NCI-H1048 (cell line): ENCODE measurements at places on chromosomes 13 and 19.
A peak's percentile ranks its signal among the peaks of the same experiment; 100 is the strongest.

DNA sequence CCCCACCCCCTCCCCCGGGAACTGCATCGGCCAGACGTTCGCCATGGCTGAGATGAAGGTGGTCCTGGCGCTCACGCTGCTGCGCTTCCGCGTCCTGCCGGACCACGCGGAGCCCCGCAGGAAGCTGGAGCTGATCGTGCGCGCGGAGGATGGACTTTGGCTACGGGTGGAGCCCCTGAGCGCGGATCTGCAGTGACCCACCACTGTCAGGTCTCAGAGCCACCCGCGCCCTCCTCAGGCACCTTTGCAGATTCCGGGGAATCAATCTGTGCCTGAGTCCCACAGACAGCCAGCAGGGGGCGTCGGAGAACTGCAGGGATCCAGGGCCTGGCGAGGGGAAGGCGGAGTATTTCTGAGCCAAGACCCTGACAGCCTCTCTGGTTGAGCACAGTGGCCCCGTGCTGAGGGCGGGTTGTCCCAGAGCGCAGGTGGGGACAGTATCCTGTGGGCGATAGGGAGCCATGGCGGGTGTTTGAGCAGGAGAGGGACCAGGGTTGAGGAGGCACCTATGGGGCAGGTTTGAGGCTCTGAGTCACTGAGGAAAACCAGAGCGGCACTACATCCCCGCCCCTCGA, 30.4 kb upstream of the CYP4F8 start:
- peak; percentile 37 for DNase-seq

- DNase-seq = no peak
Observed at GRCh38 chr13:28606466-28606865, 52.5 kb upstream of the POMP start.

GRCh38 chr13:86051134-86052103, 252.2 kb upstream of the SLITRK6 start:
- DNase-seq = no peak

DNA sequence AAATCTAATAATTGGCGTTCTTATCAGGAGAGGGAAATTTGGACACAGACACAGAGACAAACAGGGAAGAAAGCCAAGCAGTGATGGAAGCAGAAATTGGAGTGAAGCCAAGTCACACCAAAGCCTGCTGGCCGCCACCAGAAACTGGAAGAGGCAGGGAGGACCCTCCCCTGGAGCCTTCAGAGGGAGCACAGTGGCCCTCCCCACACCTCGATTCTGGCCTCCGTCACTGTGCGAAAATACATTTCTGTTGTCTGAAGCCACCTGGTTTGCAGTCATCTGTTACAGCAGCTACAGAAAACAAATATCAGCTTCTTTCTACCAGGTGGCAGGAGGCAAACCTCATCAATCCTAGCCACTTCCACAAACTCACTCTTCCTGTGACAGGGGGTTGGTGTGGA, 8.3 kb upstream of the TLE6 start:
- no peak for DNase-seq

GRCh38 chr19:51729781-51730180, 6.0 kb upstream of the HAS1 start:
- no peak for DNase-seq

- DNase-seq = peak; percentile 92
Observed at GRCh38 chr19:39031368-39032062, 834 bp downstream of the FBXO27 start.

DNA sequence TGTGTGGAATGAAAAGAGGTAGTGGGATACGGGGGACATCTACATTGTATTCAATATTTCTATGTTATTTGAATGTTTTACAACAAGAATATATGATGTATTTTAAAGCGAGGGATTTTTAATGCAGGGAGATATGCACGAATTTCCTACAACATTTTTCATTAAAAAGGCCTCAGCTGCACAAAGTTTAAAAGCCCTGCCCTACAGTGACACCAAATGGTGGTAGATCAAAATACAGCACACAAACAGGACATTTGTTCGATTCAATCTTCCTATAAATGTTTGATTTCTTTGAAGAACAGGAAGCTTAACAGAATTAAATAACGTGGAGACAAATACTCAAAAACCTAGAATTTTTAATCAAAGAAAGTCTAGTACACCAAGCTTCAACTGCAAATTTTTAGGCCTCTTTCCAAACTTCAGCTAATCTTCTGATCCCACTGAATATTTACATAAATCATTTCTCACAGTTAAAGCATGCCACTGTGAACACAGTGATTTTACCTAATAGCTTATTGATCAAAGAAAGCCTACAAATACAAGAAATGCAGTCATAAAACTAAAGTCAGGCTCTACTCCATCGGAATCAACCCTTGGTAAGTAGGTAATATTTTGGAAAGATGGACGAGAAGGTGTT, 257.2 kb downstream of the DIAPH3 start:
- DNase-seq = no peak

GRCh38 chr19:10133596-10133995, 13.9 kb upstream of the EIF3G start:
- no peak for DNase-seq

DNA sequence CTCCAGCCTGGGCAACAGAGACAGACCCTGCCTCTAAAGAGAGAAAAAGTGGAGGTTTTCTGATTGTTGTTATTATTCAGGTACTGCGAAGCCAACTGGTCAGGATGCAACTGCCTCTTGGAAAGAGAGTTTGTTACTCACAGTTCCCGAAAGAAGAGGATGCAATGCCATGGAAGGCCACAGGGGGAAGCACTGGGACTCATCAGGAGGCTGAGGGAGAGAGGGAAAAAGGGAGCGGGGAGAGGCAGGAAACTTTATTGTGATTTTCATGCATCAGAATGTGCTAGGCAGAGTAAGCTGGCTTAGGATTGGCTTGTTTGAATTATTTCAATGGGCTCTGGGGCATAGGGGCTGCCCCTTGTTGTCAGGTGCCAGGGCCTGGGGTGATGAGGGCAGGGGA, 27.6 kb downstream of the MYO9B start:
- DNase-seq = no peak

- no peak for DNase-seq
Observed at GRCh38 chr19:34432797-34433196, 4.6 kb downstream of the UBA2 start.
